Stimulated activated CD8-positive, alpha-beta memory T cell treated with anti-CD3 and anti-CD28 coated beads, Interleukin-4, amount 100 ng/mL, for 1 hour (primary cell): ENCODE measurements at places on chromosomes 3 and 15.

DNA sequence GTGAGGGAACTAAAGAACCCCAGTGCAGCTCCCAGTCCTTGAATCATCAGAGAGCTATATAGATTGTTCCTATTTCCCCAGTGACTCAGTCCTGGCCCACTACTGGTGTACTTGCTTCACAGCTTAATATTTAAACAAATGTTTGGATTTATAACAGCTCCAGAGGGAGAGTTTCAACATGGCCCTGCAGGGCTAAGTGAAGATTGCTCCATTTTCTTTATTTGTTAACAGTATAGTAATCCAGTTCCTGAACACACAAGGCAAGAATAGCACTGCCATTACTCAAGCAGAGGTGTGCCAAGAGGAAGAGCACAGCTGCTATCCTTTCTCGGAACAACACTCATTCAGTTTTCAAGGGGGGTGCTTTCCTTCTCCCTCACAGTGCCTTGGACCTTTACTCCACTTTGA, 6.5 kb downstream of the SQOR start:
- no peak for DNase-seq

DNA sequence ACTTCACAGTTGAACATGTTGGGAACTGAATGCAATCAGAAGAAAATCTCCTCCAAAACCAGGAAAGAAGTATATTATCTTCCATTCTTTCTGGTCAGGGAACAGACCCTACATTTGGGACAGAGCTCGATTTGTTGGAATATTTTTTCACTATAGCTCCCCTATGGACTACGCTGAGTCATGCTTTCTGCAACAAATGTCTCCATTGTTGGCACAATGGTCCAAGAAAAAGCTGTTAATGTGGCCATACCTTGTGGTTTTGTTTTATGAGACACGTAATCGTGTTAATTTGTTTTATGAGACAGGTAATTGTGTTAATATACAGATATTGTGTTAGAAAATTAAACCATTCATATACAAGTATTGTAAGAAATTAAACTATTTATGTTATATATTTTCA, 101.4 kb downstream of the TGFBR2 start:
- no peak for DNase-seq

DNA sequence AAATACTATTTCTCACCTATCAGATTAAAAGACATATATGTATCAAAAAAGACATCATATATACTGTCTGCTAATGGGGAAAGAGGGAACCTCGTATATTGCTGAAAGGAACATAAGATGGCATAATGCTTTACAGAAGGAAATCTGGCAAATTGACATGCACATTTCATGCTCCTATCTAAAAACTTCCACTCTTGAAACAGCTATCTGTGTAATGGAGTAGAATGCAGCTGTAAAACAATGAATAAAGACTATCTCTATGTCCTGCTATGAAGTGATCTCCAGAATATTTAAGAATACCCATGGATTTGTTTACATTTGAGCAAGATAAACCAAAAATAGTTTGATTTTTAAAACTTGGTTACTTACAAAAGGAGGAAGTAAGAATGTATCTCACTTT, 107.4 kb downstream of the TBL1XR1 start:
- DNase-seq: no peak

DNA sequence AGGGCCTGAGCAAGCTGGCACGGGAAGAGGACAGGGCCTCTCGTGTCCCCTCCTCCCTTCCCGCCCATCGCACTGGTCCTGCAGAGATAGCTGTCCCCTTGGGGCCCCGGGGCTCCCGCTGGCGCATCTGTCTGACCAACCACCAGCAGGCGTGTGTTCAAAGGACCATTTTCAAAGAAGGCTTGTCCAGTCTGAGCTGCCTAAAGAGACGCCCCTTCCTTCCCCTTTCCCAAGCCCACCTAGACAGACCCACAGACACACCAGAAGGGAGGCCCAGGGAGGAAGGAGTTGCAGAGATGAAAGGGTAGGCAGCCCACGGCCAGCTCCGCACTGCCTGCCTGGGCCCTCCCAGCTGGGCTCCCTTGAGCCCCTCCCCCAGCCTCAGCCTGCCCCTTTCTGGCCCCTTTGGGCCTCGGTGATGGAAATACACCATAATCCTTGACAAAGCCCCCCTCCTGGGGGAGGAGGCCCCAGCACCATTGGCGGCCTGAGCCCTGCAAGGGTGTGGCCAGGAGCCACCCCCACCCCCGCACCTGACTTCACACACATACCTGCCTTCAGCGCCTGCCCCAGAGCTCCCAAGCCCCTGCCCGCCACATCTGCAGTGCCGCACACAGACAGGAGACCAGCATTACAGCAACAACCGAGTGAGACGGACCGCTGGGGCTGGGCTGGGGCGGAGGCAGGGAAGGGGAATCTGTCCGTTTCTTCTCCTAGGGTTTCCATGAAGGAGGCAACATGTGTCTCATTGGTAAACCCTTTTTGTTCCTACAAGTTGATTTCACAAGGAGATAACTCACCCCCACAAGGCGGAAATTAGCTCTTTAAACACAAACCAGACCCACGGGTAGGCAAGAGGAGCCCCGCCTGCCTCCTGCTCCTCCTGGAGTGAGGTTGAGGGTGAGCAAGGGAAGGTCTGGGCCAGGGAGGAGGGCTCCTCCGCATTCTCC, at the start of gene STRA6:
Gene STRA6, minus strand, starts transcription at position 336 of the 950 bp plus-strand sequence. CDS start 520 bp downstream, outside the sequence.
- DNase-seq: no peak

DNA sequence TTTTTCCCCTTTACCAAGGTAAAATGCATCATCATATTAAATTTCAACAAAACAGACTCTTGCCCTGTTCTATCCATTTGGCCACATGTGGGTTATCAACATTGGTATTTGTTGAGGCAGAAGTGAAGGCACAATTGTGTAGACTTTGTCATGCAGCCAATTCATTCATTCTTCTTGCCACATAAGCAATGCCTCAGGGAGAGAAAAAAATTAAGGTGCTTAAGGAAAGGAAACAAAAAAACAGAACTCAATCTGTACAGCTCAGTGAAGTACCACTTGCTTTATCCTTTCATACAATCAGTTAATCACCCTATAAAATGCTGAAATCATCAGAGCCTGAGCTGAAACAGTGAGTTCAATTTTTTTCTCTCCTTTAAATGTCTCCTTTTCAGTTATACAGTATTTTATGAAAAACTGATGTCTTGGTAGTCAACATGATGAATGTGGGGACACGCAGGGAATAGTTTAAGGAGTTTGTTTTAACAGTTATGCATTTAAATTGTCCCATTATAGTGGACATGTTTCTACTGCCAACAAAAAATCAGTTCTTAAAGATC, 588.9 kb downstream of the MFSD1 start:
- DNase-seq: no peak

DNA sequence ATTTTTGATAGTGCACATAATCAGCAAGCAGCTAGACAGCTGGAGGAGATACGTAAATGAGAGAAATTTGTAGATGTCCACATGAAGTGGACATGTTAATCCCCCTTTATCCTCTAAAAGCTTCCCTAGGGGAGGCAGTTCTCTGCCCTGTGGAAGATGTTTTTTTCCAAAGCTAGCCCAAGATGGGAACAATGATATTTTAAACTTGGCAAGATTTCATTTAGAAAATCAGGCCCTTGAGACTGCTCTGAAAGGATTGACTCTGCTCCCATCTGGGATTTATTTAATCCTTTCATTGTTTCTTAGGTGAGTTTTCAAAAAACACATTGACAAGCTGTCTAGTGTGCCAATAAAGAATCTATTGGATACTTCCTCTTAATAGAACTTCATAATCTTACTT, 92.0 kb downstream of the SYNPR start:
- no peak for DNase-seq

DNA sequence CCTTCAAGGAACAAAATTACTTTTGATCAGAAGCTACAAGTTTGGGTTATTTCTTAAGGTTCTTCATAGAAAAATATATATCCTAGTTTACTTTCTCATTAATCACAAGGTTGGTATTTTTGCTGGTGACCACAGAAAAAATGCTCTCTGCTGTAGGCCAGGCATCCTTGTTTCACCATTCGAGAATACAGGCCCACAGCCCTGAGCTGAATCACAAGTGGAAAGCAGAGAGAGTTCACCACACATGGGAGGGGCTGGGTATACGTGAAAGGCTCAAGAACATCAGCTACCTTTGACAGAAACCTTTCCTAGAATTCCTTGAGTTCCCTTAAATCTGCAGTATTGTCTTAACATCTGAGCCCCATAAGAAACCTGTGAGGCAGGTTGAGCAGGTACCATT, 23.2 kb downstream of the CPEB1 start:
- no peak for DNase-seq

DNA sequence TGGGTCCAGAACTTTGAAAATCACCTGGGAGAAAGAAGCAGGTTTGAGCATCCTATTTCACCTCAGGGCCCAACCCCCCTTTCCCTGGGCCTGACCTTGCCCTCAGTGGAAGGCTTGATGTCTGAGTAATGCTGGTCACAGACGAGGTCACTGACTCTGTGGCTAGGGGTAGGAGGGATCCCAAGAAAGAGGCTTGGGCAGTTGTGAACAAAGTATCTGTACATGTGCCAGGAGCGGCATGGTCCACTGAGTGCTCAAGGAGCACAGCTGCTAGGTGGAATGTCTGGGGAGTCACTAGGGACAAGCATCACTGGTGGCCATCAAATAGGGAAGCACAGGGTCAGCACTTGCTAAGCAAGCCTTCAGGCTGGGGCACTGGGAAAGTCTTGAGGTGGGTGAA, 7.3 kb downstream of the CCDC71 start:
- no peak for DNase-seq
